ENCODE measurements at places on chromosomes 16 and 17.

DNA sequence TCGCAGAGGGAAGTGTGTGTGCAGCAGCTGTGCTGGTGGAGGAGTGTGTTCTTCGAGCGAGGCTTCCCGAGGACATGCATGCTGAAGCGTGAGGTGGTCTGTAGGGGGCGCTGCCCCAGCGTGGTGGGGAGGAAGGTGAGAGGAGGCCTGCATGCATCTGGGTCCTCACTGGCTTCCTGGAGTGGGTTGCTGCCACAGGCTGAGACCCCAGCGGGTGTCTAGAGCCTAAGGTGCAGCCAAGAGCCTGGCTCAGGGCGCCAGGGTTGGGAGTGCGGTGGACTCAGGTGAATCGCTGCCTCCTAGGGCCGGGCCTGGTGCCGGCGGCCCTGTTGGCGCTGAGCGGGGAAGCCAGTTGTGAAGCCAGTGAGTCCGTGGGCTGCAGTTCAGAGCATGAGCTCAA lies 7.5 kb upstream of the HSD3B7 start:
- no peak for DNase-seq

GRCh38 chr17:40129498-40129897 lies 7.7 kb downstream of the MSL1 start:
- no peak for DNase-seq

DNA sequence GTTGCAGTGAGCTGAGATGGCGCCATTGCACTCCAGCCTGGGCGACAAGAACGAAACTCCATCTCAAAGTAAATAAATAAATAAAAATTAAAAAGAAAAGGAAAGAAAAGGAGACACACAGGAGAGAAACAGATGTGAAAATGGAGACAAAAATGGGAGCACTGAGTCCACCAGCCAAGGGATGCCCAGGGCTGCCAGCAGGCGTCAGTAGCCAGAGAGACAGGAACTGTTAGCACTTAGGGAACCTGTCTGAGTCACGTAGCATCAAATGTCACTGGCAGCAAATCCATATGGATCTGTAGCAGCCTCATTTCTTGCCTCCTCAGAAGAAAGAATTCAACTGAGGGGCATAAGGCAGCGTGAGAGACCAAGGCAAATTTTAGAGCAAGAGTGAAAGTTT lies 79.7 kb downstream of the CYLD start:
- DNase-seq: no peak

- DNase-seq: no peak
These were observed 24.9 kb upstream of the RHOT1 start for GRCh38 chr17:32117399-32117798.

- DNase-seq: no peak
These were observed 19.8 kb upstream of the ADGRG1 start for GRCh38 chr16:57608462-57609113.

GRCh38 chr16:50699326-50700159 lies 6.1 kb downstream of the NOD2 start:
- peak; percentile 70 for DNase-seq

DNA sequence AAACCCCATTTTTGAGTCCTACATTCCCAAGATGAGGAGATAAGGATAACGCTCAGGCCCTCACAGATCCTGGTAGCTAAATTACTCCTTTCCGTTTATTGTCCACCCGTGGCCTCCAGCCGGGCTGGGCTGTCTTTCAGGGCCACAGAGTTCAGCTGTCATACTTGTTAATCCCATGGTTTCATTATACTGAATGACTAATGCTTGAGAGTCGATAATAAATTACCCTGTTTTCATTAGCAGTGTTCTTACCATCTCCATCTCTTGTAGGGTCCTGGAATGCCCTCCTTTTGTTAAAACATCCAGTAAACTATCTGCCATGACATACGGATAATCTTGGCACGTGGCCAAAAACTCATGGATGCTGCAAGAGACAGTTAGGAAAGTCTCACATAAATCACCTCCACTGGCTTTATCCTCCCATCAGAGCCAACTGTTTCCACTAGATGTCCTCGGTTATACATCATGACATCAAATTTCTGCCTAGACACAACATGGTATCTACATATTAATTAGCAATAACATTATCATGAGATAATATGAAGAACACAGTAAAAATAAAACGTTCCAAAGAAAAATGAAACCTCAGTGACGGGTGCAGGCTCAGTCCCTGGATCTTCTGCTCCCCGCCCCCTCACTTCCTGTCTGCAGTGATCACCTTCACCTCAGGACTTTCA lies 45.3 kb downstream of the BRD7 start:
- DNase-seq: no peak

GRCh38 chr16:80253741-80254140 lies 287.1 kb upstream of the DYNLRB2 start:
- DNase-seq: no peak

GRCh38 chr16:51008607-51009006 lies 142.5 kb downstream of the SALL1 start:
- no peak for DNase-seq

- peak; percentile 30 for DNase-seq
These were observed at the start of gene NOG for GRCh38 chr17:56593646-56594319. Gene NOG (plus strand): TSS chr17:56593699. CDS start chr17:56594224, 525 bp downstream.

DNA sequence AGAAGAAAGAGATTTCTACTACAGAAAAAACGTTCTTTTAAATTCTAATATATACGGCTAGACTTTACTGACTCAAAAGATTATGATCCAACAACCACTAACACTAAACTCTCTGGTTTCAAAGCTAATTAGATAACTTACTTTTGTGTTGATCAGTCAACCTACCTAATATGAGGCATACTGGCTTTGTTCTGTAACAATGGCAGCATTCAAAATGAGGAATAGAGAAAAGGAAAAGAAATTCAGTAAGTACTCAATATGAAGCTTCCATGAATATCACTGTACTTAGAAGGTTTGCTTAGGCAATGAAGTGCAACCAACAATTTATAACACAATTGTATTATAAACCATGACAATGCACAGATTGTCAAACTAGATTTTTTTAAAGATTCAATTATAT lies 430.5 kb upstream of the PMFBP1 start:
- no peak for DNase-seq

DNA sequence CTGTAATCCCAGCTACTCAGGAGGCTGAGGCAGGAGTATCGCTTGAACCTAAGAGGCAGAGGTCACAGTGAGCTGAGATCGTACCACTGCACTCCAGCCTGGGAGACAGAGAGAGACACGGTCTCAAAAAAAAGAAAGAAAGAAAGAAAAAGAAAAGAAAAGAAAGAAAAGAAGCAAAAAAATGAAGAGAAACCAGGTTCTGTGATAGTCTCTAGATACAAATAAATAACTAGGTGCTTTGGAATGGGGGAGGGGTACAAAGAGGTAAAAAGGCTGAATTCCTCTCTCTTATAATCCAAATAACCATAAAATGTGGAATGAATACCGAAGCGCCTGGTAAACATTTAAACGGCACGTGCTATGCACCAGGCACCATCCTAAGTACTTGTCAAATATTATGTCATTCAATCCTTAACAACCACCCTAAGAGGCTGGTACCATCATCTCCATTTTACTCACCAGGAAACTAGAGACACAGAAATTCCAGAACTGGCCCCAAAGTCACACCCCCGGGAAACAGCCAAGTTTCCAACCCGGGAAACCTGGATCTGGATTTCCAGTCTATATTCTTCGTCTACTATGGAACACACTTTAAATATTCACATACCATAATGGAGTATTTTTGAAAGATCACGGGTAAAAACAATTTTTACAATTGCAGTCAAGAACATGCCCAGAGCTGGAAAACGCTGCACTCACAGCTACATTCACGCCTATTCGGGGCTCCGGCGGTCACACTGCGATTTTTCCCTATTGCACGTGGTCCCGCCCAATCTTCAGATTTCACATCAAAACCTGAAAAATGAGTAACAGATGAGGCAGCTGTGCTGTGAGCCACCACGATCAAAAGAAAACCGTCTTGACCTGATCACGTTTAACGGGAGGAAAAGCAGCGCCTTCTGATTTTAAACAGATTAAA lies 10.5 kb downstream of the NXN start:
- DNase-seq: no peak

- no peak for DNase-seq
These were observed 10.0 kb upstream of the MYCBPAP start for GRCh38 chr17:50498021-50498874.

GRCh38 chr17:41008811-41009210 lies at the start of gene KRTAP3-1:
Gene KRTAP3-1 (minus strand): TSS chr17:41009128. CDS start chr17:41009074, 54 bp downstream.
- no peak for DNase-seq

GRCh38 chr17:43907425-43907981 lies at the start of gene MPP2:
Gene MPP2 (minus strand): TSS chr17:43907536. CDS start chr17:43904460, 3,076 bp downstream.
- DNase-seq: peak; percentile 23

DNA sequence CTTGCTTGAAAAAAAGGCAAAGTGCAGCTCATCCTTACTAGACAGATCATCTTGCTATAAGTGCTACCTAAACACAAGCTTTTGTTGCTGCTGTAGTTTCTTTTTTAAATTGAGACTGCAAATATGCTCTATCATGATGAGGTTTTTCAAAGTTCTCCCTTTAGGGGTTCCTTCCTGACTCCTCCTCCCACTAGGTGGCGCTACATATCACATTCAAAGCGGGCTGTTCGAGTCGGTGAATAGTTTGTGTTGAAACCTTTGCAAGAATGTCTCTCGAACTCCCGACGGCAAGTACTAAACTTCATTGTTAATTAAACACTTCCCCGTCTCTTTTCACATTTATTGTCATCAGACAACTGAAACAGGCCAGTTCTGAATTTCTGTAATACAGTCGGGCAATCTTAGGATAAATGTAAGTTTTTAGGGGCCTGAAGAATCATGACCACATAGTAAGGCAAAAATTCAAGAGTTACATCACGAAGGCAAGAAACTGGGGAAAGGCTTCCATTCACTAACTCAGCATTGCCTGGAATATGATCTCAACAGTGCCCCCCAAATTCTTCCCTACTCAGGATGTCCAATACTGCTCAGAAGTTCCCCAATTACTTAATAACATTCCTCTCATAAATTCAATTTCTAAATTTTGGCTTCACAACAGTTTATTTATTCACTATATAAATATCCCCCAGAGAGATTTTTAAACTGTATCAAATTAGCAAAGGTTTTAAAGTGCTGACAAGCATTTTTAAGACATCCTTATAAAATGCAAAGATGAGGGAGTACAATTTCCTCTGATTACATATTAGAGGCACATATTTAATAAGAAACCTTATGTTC lies 6.7 kb downstream of the HS3ST3A1 start:
- peak; percentile 42 for DNase-seq

- peak; percentile 13 for DNase-seq
These were observed 89.0 kb upstream of the TMEM97 start for GRCh38 chr17:28230011-28230410.

- no peak for DNase-seq
These were observed 4.4 kb downstream of the PITPNM3 start for GRCh38 chr17:6551869-6552531.

- DNase-seq: no peak
These were observed 133.9 kb upstream of the CHMP6 start for GRCh38 chr17:80857756-80858171.

DNA sequence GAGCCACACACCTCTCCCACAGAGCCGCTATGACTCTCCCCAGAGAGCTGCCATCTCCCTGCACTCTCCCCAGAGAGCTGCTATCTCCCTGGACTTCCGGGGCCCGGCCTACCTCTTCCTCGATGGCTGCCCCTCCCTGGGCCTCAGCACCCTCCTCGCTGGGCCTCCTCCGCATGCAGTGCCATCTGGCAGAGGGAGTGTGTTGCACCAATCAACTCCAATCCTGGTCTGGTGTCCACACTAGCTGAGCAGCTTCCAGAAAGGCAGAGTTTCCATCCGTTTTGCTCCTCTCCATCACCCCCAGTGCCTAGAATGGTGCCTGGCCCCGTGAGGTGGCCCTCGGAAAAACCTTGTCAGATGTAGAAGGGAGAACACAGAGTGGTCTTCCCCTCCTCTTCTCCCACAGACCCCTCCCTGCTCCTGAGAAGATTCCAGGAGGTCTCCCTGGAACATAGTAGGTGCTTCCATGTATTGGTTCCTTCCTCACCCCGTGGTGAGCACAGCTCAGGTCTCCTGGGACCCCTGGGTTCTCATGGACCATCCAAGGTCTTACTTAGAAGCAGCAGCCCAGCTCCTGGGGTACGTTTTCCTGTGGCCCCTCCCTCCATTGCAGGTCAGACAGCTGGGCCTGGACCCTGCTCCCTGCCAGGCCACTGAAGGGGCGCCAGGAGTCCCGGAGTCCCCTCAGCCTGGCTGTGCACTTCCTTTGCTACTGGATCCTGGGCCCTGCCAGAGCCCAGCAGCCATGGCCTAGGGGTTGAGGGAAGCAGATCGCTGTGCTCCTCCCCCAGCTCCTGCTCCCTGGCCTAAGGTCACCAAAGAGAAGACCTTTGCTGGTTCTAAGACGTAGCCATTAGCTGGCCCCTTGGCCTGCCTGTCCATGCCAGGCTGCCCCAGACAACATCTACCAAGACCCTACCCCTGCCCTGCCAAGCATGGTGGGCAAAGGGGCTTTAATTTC lies 233.8 kb upstream of the GSE1 start:
- no peak for DNase-seq

- DNase-seq: no peak
These were observed 124.1 kb downstream of the PRKCA start for GRCh38 chr17:66426397-66427033.

GRCh38 chr17:57422574-57423164 lies 166.3 kb downstream of the MSI2 start:
- DNase-seq: no peak

DNA sequence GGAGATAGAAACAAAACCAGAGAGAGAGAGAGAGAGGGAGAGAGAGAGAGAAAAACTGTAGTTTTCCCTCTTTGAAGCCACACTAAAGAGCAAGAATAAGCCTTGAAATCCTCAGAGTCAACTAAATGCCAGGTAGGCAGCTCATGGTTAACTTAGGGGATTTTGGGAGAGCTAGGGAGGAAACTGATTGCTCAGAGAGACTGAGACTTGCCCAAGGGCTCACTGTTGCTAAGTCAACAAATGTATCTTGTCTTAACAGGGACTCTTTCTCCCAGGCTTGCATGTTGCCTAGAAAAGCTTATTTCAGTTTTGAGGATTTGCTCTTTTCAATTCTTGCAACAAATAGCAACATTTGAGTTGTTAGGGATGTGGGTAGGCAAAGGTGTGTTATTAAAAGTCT lies 4.5 kb upstream of the SLC5A11 start:
- DNase-seq: no peak

DNA sequence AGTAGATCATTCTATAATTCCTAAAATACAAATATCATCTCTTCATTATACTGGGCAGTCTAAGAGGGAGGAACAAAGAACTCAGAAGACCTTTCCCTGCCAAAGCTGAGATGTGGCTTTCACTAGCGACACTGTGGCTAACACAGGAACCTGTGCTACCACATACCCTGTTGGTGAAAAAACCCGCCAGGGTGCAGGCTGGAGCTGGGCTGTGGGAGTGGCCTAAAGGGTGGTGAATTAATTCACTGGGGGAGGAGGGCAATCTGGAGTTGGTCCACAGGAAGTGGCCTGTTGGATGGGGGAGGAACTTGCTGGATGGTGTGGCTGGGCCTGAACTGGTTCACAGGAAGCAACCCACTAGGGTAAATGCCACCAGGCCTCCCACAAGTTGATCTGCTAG lies 7.4 kb downstream of the ZNF594 start:
- DNase-seq: no peak

- DNase-seq: no peak
These were observed 37.6 kb upstream of the DHRS7B start for GRCh38 chr17:21089145-21089544.

GRCh38 chr16:67415872-67416793 lies at the start of gene ZDHHC1:
Gene ZDHHC1 (minus strand): TSS chr16:67416477. CDS start chr16:67407775, 8,702 bp downstream.
- peak; percentile 41 for DNase-seq

- DNase-seq: no peak
These were observed 135.7 kb upstream of the ADAMTS18 start for GRCh38 chr16:77570574-77570973.
